Aorta (tissue), 5 donors: ENCODE measurements at places on chromosomes 1 and 21.
A peak's percentile ranks its signal among the peaks of the same experiment; 100 is the strongest.

DNA sequence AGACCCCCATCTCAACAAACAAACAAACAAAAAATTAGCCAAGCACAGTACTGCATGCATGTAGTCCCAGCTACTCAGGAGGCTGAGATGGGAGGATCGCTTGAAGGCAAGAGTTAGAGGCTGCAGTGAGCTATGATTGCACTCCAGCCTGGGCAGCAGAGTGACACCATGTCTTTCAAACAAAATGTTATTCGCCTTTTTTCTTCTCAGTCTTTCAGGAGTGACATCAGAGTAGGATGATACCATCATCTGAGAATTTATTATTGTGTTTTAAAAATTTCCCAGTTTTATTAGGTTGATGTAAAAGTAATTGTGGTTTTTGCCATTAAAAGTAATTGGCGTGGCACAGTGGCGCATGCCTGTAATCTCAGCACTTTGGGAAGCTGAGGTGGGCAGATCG, 10.8 kb downstream of the PARK7 start:
- no peak for DNase-seq

- no peak for DNase-seq
These were observed 13.5 kb upstream of the PEX10 start for GRCh38 chr1:2425892-2426291.

GRCh38 chr1:30533141-30533540, 190.2 kb downstream of the MATN1 start:
- DNase-seq, result no peak

- DNase-seq, result no peak
These were observed 190.8 kb downstream of the DYRK1A start for GRCh38 chr21:37557261-37557950.

DNA sequence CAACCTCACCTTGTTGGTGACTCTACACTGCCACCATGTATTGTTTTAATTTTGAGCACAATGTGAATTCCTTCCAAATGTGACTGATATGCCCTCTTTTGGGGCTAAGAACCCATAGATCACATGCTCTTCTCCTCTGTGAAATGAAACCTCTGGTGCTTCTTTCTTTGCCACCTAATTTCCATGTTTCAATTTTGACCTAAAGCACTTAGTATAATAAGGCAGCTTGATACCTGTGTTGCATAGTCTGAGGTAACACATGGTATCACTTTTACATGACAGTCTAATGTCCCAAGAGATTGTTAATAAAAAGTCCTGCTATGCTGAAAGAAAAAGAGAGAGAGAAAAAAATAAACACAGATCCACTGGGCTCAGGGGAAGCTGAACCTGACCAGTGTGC, 24.2 kb downstream of the CLEC20A start:
- DNase-seq, result no peak

- no peak for DNase-seq
These were observed 12.4 kb downstream of the SLC30A1 start for GRCh38 chr1:211566431-211567025.

DNA sequence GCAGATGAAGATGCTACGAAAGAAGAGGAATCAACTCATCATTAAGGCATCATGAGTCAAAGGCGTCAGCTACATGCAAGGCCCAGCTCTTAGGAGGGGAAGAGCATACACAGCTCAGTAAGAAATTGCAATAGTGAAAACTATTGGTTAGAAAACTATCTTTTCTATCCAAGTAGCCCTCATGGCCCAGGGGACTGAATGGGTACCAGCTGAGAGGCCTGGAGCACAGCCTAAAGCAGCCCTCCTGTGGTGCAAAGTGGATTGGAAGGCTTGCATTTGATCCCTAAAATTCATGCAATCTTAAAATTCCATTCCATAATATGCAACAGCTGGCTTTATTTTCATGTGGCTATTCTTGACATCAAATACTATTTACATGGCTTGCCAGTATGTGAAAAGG, 251.8 kb upstream of the USP24 start:
- no peak for DNase-seq

GRCh38 chr21:27487676-27488075, 520.8 kb upstream of the ADAMTS5 start:
- DNase-seq, result no peak

DNA sequence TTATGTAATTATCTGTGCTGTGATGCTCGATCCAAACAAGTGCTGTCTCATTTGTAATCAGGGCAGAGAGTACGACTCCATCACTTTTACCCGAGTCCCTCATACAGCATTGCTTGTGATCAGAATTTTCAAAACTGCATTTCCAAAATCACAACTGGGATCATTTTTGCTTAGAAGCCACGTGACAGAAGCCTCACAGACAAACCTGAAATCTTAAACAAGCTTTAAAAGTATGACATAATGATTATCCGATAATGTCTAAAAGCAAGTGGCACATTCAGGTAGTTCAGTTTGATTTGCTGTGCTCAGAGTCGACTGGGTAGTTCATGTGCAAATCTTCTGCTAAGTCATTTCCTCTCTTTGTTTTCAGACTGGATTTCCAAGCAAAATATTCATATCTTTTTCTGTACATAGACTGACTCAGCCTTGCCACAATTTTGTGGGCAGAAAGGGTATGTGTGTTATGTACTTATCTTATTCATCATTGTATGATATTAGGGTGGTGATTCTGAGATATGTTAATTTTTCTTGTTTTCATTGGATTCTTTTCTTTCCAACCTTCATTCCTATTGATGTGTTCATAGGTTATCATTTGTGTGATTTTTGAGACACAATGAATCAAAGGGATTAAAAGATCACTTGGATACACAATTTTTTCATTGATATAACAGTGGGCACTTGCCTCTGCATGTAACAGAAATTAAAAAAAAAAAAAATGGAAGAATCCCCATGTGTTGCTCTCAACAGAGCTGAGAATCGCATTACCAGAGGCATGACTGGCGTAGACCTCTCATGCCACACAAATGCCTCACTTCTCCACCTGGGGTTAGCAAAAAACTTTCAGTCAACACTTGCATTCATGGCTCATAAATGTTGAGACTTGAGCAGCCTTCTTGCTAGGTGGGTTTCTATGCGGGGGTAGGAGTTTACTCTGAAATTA, 355.7 kb downstream of the LTN1 start:
- no peak for DNase-seq

GRCh38 chr1:64041371-64042131, 161.9 kb upstream of the UBE2U start:
- no peak for DNase-seq

DNA sequence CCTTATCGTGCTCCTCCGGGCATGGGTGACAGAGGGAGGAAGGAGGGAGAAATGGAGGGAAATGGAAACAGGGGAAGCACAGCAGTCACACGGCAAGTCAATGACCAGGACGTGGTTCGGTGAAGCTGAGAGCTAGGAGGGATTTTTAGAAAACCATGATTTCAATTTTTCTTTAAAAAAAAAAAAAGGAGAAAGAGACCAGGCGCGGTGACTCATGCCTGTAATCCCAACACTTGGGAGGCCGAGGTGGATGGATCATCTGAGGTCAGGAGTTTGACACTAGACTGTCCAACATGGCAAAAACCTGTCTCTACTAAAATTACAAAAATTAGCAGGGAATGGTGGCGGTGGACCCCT, 776 bp upstream of the TNFRSF9 start:
- DNase-seq, result no peak

GRCh38 chr1:240854367-240854766, 242.4 kb upstream of the GREM2 start:
- DNase-seq, result no peak

DNA sequence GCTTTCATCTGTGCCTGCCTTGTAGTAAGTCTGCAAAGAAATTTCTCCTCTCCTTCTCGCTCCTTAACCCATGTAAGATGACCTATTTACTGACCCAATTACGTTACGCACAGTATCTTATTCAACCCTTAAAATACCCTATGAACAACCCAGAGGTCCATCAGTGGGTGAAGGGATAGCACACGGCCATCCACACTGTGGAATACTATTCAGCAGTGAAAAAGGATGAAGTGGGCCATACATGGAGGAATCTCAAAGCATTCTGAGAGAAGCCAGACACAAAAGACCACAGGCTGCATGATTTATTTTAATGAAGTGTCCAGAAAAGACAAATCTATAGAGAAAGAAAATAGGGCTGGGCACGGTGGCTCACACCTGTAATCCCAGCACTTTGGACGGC, 23.8 kb upstream of the RSPO1 start:
- DNase-seq, result no peak

DNA sequence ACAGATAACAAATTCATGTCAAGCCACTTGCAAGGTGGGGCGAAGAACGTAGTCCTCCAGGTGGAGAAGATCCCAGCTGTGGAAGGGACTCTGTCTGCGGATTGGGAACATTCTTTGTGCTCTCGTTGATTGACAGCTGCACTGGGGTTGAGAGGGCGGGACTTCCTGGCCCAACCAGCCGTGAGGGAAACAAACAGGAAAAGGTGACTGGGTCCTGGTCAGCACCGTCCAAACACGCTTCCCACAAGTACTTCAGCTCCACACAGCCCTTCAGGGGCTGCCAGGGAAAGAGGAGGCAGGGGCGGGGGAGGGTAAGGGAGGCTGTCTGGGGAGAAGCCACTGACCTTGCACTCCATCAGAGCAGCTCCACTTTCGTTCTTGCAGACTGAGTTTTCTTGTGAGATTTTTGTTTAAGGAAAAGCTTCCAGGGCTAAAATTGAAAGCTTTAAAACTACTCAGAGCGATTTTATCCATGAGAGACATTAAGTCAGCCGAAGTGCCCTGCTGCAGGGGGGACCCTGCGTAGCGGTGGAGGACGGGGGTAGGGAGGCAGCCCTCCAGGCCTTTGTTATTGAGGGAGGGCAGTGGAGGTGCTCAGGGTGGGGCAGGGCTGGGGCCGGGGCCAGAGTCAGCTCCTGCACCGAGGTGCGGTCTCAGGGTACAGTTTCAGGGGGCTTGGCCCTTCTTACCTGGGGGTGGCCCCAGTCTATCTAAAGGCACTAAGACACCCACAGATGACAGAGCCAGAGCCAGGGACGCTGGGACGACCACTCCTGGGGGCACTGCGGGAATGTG, 21.6 kb upstream of the STUM start:
- DNase-seq, result peak; percentile 59

- DNase-seq, result no peak
These were observed 130.8 kb downstream of the PRDM2 start for GRCh38 chr1:13830616-13831280.

GRCh38 chr1:190124068-190124467, 353.6 kb downstream of the BRINP3 start:
- no peak for DNase-seq

GRCh38 chr1:171204296-171204695, 19.2 kb downstream of the FMO2 start:
- no peak for DNase-seq

GRCh38 chr1:179794669-179795068, 51.6 kb downstream of the FAM163A start:
- no peak for DNase-seq

DNA sequence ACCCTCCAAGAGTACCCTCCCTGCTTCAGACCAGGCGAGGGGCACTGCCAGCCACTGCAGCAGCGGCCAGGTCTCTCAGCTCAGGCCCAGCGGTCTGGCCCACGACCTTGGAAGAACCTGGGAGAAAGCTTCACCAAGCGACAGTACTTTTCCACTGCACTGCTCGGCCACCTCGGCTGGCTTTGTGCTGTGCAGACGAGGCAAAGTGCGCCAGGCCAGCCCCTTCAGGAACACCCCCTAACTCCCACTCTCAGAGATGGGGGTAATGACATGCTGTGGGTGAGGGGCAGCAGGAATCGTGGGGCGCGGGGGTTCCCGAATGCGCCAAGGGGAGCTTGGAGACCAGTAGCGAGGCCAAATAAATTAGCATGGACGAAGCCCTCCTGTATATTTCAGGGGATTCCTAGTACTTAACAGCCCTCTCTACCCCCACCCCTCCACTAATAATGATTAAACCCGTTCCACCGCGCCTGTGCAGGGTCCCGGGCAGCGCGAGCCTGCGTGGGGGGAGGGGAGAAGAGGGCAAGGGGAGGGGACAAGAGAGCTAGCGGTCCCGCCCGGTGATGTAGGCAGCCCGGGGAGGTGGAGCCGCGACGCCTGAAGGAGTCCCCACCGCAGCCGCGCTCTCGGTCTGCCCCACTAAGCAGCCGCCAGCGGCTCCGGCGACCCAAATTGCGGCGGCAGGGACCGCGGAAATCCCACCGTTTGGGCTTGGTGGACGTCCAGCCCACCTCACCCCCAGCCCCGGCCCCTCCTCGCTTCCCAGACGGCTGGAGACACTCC, at the start of gene FAM43B:
Gene FAM43B (plus strand): TSS at position 629 of the 783 bp plus-strand sequence. CDS start 401 bp downstream, outside the sequence.
- DNase-seq, result peak; percentile 82

DNA sequence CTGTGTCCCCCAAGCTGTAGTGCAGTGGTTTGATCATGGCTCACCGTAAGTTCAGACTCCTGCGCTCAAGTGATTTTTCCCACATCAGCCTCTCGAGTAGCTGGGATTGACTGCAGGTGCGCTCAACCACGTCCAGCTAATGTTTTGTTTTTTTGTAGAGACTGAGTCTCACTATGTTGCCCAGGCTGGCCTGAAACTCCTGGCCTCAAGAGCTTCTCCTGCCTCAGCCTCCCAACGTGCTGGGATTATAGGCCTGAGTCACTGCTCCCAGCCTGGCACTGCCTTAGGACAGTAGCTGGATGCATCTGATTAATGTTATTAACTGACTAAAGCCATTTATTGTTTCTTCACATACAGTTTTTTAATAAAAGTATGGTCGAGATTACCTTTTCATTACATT, 40.2 kb downstream of the RNF11 start:
- no peak for DNase-seq

GRCh38 chr1:24591781-24592180, 35.9 kb downstream of the NCMAP start:
- no peak for DNase-seq

- DNase-seq, result no peak
These were observed 378 bp upstream of the NUP210L start for GRCh38 chr1:154155251-154155650.

GRCh38 chr1:199784138-199784895, 243.2 kb upstream of the NR5A2 start:
- no peak for DNase-seq

- no peak for DNase-seq
These were observed 815.6 kb downstream of the LTN1 start for GRCh38 chr21:28177124-28177523.

DNA sequence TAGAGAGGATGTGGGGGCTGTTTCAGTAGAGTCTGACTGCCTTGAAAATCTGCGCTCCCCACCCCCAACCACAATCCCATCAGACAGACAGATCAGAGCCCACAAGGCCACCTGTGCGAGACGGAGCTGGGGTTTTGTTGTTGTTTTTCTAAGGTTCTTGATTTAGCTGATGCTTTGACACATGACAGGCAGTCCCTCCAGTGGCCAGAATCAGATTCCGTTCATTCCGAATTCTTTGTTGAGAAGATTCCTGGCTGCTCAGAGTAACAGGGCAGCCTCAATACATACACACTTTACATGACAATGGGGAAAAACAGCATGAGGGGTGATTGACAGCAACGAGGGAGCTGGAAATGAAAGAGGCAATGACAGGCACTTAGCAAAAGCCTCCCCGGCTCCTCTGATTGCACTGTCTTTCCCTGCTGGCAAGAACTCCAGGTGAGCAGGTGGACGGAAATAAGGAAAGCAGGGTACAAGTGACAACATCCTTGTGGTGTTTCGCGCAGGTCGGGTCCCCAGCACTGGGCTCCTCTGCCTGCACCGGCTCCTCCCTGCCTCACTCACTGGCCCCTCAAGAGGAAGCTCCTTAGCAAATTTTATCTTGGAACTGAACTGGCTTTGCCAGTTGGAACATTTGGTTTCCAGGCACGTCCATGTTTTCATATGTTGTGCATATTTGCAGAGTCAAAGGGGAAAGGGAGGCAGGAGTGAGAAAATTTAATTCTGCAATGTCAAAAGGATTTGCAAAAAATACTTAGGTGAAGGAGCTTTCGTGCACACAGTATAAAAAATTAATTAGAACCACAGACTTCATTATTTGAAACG, 148.7 kb downstream of the PGBD5 start:
- DNase-seq, result no peak

GRCh38 chr1:224132901-224133300, 19.0 kb downstream of the FBXO28 start:
- DNase-seq, result no peak
